ENCODE measurements at places on chromosomes 7 and 10. TPM values are rescaled to one million over a fixed set of nuclear protein-coding genes. Genes with fewer than 3 reads are reported as not detected.

Gene LEP
- not detected for polyA plus RNA-seq

Gene PRR15
- polyA plus RNA-seq, result 6.3 TPM

Gene PTN
- polyA plus RNA-seq, result 0.13 TPM

Gene TDRD1
- polyA plus RNA-seq, result not detected

Gene ADCY1
- 0.37 TPM for polyA plus RNA-seq

Gene MRPL32
- polyA plus RNA-seq, result 28.3 TPM

Gene ACTR3C
- polyA plus RNA-seq, result 0.33 TPM

Gene OR9A2
- not detected for polyA plus RNA-seq

Gene WNT8B
- not detected for polyA plus RNA-seq

Gene HABP2
- 0.04 TPM for polyA plus RNA-seq

Gene STK31
- polyA plus RNA-seq, result not detected

Gene CALML3
- polyA plus RNA-seq, result not detected

Gene TMEM236
- 0.29 TPM for polyA plus RNA-seq

Gene PDE6C
- not detected for polyA plus RNA-seq

Gene SLC26A3
- not detected for polyA plus RNA-seq

Gene LARP4B
- 27.4 TPM for polyA plus RNA-seq

Gene TLX1
- not detected for polyA plus RNA-seq

Gene WEE2
- not detected for polyA plus RNA-seq

Gene POM121
- 9.3 TPM for polyA plus RNA-seq

Gene MMD2
- not detected for polyA plus RNA-seq

Gene UCMA
- not detected for polyA plus RNA-seq

Gene ACTL6B
- polyA plus RNA-seq, result not detected

Gene TMEM225B
- 0.29 TPM for polyA plus RNA-seq

Gene PNLIPRP3
- not detected for polyA plus RNA-seq

Gene PRKG1
- 0.03 TPM for polyA plus RNA-seq

Gene RELN
- 0.22 TPM for polyA plus RNA-seq

Gene SIRT1
- polyA plus RNA-seq, result 3.7 TPM

Gene PIK3CG
- polyA plus RNA-seq, result 0.81 TPM

Gene SLC18A2
- not detected for polyA plus RNA-seq

Gene VAX1
- polyA plus RNA-seq, result not detected

Gene COL17A1
- polyA plus RNA-seq, result 0.57 TPM
